ENCODE measurements at places on chromosomes 2 and 18.

DNA sequence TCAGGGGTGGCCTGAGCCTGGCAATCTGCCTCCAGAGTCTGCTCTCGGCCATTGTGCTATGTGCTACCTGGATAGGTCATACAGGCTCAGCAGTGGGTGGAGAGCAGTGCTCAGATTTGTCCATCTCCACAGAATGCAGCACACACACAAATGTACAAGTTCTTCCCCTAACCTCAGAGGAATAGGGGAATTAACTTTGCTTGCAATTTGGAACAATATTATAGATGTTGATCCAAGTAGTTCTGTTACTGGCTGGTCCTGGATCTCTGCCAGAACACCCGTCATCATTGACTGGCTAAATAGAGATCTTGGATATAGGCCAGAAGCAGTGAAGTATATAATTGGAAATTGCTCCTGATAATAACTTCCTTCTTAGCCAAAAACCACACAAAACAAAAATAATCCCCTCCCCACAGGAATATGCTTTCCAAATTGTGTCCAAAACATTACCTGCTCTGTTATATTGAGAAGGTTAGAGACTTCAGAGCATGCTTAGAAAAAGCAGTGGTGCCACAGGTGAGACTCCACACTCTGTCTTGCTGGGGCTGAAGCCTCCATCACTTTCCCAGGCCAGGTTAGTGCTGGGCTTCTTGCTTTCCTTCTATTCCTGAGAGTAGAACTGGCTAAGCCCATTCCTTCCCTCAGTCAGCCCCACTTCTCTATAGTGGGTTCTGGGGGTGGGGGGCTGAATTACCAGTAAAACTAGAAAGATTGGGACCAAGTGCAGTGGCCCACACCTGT is 38.8 kb downstream of the NCAPH start:
- DNase-seq = peak; percentile 9

GRCh38 chr2:168526641-168527040 is 70.6 kb downstream of the CERS6 start:
- DNase-seq = no peak

DNA sequence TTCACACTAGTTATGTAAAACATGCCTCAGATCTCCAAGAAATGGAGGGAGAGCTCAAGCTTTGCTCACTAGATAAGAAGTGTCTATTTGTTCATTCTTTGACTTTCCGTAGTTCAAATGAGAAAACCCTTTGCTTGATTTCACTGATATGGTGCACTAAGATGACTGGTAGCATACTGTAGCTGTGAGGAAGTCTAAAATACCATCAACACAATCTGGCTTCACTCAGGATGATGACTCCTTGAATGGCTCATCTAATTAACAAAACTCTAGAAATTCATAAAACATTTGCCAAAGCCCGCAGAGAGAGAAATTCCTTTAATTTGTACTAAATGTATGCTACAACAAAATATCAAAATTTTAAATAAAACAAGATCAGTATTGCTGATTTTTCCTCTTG is 152.8 kb upstream of the STK17B start:
- no peak for DNase-seq

DNA sequence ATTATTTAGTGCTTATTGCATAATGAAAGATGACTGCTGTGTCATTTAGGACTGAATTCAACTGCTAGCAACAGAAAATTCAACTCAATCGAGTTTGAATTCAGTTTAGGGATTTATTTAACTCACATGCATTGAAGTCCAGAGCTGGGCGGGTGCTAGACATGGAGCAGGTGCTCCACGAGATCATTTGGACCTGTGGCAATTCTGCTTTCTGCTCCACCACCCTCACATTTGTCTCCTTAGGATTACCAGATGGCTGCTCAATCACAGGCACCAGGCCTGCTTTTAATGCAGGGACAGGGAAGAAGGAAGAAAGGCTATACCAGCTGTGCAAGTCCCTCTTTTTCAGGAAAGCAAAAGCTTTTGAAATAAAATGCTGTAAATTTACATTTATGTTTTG is 572.9 kb upstream of the SLC8A1 start:
- DNase-seq = no peak

DNA sequence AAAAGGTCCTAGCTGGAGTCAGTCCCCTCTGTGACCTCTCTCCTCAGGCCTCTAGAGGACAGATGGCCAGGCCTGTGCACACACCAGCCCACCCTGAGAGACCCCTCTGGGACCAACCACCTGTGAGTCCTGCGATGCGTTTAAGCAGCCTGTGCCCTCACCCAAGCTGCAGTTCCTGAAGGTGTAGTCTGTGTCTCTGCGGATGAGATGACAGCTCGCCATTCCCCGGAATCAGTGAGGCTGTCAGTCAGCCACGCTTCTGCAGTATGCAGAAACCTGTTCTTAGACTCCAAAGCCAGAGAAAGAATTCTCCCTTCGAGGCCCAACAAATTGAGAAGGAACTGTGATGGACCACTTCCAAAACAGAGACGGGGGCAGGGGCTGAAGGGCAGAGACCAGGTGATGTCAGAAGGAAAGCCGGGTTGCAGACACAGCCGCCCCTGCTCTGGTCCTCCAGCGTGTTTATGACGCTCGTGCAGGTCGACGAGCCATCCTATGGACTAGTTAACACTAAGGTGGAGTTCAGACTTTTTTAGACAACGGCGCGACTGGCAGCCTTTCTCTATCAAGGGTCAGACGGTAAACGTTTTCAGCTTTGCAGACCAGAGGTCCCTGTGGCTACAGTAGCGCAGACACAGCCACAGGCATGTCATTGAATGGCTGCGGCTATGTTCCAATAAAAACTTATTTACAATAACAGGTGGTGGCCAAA is 10.2 kb downstream of the MTERF4 start:
- no peak for DNase-seq

GRCh38 chr2:215313255-215313613 is 1.4 kb downstream of the ATIC start:
- no peak for DNase-seq

GRCh38 chr2:235229236-235229635 is 264.6 kb upstream of the AGAP1 start:
- DNase-seq = no peak

DNA sequence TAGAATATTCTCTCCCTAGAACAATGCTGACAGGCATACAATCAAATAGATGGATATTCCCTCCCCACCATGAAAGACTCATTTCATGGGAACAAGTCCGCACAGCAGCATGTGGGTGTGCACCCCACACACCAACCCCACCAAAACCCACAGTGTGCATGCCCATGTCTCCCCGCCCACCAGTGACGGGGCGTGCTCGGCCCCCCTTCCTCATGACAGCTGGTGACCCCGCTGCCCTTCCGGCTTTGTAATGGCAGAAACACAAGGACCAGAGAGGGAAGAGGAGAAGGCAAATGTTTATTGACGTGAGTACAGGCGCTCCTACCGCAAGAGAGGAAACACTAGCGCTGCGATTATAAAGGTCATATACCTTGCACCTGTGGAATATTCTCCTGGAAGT is 30.8 kb upstream of the ODC1 start:
- no peak for DNase-seq

DNA sequence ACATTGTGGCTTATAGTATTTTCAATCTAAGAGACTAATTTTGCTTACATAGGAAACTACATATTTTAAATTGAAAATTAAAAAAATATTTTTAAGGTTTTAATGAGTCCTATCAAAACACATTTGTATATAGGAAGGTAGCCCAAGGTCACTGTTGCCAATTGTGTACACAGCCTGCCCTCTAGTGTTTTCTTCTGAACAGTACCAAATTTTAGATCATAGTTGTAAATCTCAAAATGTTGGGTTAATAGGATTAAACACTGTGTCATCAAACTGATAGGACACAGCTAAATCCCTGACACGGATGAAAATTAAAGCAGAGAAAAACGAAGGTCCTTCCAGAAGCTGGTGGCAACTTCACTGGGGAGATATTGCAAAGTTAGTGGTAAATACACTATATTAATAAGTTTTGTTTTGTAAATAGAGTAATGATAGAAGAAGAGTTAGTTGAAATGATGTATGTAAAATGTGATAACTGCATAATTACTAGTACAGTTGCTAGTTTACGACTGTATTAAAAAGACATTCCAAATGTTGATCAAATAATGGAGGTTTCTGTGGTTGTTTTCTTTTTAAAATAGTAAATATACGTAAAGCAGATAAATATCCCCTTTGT is 19.7 kb downstream of the CLUL1 start:
- no peak for DNase-seq

All from right renal cortex interstitium (tissue), 3 donors.